ENCODE measurements at places on chromosomes 2 and 18.
A peak's percentile ranks its signal among the peaks of the same experiment; 100 is the strongest.

GRCh38 chr2:36449213-36449612 is 93.6 kb downstream of the CRIM1 start:
- no peak for DNase-seq

DNA sequence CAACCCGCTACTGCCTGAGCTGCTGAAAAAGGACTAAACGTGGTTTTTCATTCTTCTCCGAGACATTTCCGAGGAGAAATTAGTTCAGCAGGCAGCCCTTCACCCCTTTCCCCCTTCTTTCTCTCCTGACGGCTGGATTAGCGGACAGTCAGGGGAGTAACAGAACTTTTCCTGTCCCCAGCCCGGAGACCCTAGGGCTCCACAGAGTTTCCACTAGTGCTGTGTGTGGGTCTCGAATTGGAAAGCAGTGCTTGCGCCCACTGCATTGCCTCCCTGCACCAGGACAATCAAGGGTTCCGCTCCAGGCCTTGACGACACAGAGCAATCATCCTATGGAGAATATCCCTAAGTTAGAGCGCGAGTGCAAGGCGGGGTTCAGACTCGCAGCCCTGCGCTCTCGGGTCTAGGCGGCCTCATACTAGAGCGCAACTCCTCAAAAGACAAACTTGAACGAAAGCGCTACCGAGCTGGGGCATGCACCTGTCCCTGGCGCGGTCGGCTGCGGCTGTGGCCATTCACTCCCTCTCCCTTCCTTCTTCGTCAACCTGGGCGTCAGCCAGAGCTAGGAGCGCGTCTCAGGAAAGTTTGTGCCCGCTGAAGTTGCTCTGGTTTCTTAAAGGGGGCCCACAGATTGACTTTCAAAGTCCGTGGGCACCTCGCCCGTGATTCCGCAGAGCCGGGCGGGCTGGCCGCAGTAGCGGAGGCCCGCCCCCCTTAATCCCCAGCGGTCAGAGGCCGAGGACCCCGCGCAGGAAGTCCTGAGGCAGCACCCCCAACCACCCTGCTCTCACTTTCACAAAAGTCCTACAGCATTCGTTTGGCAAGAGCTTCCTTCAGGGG is 801 bp downstream of the OSR1 start:
- peak; percentile 58 for DNase-seq

GRCh38 chr2:24026233-24026632 is 16.3 kb downstream of the MFSD2B start:
- DNase-seq, result no peak

- DNase-seq, result peak; percentile 8
Measured at GRCh38 chr2:238462782-238463396, 36.2 kb downstream of the ASB1 start.

DNA sequence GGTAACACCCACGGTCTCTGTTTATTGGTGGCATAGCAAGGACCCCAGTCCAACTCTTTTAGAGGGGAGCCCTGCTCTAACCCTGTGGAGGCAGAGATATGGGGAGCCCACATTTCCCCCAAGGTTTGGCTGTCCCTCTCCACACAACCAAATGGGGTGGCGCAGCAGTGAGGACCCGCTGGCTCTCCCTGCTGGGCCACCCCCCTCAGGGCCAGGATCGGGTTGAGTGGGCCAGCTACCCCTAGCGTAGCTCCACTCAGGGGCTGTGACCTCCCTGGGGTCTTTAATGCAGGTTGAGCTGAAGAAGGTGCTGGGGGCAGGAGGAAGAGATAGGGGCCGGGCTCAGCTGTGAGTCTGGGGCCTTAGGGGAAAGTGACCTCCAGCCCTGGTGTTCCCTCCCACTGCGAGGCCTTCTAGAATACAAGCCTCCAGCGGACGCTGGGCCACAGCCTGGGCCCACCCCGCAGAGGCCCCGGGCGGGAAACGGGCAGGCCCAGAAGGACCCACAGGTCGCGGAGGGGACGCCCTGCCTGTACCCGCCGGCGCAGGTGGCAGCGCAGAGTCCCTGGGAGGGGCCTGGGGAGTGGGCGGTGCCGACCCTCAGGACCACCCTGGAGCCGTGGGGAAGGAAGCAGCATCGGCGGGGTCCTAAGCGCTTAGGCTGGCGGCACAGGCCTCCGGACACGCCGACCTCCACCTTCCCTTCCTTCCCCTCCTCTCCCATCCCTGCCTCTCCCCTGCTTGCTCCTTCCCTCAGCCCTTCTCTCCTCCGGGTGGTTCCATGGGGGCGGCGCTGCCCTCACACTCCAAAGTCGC is 9.6 kb downstream of the CROCC2 start:
- no peak for DNase-seq

GRCh38 chr18:67290421-67290820 is 226.1 kb downstream of the DSEL start:
- no peak for DNase-seq

DNA sequence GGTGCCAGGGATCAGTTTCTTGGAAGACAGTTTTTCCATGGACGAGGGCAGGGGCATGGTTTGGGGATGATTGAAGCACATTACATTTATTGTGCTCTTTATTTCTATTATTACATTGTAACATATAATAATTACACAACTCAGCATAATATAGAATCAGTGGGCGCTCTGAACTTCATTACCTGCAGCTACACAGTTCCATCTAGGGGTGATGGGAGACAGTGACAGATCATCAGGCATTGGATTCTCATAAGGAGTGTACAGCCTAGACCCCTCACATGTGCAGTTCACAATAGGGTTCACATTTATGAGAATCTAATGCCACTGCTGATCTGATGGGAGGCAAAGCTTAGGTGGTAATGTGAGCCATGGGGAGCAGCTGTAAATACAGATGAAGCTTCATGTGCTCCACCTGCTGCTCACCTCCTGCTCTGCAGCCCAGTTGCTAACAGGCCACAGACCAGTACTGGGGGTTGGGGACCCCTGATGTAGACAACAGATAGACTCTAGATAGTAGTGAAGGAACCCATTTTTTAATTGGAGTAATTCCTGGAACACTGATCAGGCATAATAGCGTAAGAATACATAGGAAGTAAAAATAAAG is 41.5 kb upstream of the MC4R start:
- DNase-seq, result peak; percentile 44

- DNase-seq, result no peak
Measured at GRCh38 chr2:24404491-24404921, 44.2 kb upstream of the ITSN2 start.

DNA sequence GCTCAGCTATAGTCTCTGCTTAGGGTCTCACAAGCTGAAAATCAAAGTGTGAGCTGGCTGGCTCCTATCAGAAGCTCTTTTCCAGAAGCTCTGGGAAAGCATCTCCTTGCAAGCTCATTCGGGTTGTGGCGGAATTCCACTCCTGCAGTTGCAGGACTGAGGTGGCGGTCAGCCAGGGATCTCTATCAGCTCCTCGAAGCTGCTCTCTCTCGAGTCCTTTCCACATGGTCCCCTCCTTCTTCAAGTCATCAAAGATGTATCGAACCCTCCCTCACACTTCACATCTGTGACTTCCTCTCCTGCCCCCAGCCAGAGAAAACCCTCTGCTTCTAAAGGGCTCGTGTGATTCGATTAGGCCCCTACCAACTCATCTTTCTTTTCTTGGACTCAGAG is 141.7 kb downstream of the ZFP36L2 start:
- DNase-seq, result no peak

- no peak for DNase-seq
Measured at GRCh38 chr2:147425437-147426029, 419.3 kb upstream of the ACVR2A start.

DNA sequence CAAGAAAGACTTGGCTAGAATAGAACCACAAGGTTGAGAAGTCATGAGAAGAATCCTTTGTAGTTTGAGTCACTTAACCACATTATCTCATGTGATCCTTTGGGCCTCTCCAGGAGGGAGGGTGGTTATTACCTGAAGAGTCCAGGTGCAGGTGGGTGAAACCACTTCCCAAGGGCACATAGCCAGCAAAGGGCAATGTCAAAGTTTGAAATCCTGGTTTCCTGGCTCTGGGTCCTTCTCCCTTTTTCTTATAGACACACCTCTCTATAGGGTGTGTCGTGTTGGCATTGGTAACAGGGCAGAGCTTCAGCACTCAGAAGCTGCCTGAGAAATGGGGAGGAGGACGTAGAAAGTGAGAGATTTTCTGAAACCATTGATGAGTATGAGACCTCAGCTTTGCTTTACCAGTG is 137.9 kb downstream of the MGAT5 start:
- DNase-seq, result no peak

DNA sequence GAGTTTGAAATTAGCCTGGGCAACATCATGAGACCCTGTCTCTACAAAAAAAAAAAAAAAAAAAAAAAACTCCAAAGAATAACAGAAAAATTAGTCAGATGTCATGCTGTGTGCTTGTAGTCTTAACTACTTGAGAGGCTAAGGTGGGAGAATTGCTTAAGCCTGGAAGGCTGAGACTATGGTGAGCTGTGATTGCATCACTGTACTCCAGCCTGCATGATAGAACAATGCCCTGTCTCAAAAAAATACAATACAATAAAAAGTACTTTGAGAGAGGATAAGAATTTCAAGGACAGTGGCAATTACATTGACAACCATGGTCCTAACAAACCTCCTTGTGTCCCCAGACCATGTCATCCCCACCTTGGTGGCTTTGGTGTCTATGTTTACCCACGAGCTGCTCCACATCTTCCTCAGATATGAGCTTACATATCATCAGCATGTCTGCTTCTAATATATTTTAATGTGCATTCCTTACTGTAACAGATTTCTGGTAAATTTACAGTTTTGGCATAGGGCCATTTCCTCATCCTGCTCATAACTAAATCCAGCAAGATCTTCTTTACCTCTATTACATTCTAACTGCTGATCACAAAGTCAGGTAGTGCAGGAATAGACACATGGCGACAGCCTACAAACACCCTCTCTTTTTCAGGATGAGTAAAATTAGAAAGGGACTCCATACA is 437.7 kb upstream of the HNRNPA3 start:
- DNase-seq, result no peak

- no peak for DNase-seq
Measured at GRCh38 chr2:240024766-240025165, 376 bp downstream of the NDUFA10 start.

DNA sequence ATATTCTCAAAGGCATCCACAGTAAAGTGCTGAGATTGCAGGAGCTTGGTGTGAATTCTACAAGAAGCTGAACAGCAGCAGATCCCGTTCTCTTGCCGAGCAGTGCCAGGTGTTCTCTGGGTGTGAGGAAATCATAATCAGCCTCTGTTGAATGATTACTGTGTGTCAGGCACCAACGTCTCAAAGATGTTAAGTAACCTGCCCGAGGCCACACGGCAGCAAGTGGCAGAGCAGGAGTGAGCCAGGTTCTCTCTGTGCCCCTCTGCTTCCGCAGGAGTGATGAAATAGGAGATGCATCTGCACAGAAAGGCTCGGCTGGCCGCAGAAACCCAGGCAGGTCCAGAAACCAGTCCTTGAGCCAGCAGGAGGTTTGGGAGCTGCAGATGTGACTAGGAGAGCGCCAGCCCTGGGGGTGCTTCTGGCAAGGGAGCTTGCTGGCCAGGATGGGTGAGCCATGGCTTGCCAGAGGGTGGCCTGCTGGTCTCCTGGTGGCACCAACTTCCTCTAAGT is 68.4 kb downstream of the COPS7B start:
- DNase-seq, result peak; percentile 41

GRCh38 chr2:207531032-207531952 is 1.5 kb downstream of the CREB1 start:
- no peak for DNase-seq

- DNase-seq, result no peak
Measured at GRCh38 chr18:49994410-49994809, 181.1 kb upstream of the ACAA2 start.

DNA sequence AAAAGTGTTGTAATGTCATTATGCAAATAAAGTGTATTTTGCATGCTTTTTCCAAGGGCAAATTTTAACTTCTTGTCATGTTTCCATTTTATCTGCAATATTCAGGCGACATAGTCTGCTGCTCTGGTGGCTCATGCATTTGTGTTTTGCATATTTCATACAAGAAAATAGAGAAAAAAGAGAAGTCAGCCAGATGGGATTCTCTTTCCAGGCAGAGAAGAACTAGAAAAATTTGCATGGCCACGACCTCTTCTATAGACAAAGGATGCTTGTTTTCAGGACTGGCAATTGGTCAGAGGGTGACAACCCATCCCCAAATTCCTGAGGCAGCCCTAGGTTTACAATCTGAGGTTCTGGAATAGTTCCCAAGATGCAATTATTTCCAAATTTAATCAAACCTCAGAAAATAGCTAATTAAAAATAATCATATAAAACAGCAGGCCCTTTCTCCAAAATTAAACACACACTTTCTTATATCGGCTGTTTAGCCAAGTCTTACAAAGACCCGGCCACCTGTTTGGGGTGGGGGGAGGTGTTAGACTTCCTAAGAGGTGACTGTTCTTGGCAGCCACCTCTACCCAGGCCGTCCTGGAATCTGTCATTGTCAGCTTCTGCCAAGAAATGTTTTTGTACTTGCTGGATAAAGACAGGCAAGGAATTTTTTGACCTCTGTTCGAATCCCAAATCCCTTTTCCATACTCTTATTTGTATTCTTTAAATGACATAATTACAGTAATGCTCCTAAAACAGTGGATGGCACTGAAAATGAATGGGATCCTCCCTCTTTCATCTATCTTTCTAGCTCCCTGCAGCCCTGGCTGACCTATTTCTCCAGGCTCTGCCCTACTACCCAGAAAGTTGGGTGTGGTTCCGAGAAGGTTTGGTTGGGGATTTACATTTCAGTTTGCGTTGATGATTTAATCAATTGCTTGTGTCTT is 20.8 kb upstream of the SOS1 start:
- no peak for DNase-seq

- DNase-seq, result no peak
Measured at GRCh38 chr2:160592993-160593392, 99.4 kb upstream of the RBMS1 start.

DNA sequence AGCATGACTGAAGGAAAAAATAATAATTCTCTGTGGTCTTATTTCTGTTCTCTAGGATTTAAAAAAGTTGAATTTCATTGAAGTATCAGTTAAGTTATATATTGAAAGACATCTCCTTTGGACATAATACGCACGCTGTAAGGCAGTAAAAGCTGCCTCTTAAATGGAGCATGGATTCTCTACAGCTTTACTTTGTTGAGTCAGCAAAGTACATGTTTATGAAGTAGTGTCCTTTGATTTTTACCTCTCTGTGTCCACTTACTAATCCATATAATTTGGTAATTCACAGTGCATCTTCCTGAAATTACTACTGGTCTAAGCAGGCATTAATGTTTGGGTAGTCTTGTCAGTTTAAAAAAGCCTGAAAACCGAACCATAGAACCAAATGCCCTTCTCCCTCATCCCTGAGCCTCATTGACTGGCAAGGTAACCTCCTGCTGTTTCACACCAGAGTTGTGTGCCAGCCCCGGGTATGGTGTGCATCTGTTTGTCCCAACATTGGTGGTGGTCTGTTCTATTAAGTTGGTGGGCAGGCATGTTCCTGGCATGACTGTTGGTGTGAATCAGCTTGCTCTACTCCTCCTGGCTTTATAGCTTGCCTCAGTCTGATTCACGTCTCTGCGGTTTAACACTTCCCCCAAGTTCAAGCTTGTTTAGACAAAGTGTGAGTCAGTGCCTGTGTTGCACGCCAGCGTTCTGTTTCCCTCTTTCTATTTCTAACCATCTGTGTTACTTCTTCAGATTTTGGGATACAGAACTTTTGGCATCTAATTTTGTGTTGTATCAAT is 71.0 kb upstream of the ITM2C start:
- DNase-seq, result no peak

GRCh38 chr2:7264791-7265190 is 347.6 kb downstream of the RNF144A start:
- no peak for DNase-seq
